ENCODE measurements at places on chromosomes 5 and 9.

DNA sequence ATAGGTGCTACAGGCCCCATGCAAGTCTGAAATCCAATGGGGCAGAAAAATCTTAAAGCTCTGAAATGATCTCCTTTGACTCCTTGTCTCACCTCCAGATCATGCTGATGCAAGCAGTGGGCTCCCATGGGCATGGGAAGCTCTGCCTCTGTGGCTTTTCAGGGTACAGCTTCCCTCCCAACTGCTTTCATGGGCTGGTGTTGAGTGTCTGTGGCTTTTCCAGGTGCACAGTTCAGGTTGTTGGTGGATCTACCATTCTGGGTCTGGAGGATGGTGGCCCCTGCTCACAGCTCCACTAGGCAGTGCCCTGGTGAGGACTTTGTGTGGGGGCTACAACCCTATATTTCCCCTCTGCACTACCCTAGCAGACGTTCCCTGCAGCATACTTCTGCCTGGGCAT lies 103.5 kb downstream of the STARD4 start:
- DNase-seq, result no peak

DNA sequence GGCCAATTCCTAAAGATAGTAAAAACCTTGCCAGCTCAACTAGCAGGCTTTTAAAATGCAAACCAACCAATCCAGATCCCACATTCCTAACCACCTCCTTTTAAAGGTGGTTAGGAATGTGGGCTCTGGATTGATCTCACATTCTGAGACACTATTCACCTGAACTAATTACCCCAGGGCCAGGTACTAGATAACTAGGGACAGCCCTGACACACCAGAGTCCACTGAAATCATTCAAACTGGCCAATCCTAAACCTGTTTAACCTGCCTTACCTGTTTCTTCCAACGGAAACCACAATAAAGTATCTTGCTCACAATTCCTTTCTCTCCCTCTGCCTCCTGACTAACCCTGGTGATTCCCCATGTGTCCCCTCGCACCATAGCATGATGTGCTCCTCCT lies 168.3 kb upstream of the DMAC1 start:
- DNase-seq, result no peak

DNA sequence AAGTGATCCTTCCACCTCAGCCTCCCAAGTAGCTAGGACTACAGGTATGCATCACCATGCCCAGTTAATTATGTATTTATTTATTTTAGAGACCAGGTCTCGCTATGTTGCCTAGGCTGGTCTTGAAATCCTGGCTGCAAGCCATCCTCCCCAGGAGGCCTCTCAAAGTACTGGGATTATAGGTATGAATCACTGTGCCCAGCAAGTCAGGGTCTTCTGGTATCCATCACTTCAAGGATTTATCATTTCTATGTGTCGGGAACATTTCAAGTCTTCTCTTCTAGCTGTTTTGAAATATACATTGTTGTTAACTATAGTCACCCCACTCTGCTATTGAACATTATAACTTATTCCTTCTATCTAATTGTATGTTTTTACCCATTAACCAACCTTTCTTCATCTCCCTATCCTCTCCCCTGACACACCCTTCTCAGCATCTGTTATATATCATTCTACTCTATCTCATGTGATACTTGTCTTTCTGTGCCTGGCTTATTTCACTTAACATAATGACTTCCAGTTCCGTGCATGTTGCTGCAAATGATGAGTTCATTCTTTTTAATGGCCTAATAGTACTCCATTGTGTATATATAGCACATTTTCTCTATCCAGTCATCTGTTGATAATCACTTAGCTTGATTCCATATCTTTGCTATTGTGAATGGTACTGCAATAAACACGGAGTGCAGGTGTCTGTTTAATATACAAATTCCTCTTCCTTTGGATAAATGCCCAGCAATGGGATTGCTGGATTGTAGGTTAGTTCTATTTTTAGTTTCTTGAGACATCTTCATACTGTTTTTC lies 26.4 kb downstream of the UTP15 start:
- DNase-seq, result no peak

DNA sequence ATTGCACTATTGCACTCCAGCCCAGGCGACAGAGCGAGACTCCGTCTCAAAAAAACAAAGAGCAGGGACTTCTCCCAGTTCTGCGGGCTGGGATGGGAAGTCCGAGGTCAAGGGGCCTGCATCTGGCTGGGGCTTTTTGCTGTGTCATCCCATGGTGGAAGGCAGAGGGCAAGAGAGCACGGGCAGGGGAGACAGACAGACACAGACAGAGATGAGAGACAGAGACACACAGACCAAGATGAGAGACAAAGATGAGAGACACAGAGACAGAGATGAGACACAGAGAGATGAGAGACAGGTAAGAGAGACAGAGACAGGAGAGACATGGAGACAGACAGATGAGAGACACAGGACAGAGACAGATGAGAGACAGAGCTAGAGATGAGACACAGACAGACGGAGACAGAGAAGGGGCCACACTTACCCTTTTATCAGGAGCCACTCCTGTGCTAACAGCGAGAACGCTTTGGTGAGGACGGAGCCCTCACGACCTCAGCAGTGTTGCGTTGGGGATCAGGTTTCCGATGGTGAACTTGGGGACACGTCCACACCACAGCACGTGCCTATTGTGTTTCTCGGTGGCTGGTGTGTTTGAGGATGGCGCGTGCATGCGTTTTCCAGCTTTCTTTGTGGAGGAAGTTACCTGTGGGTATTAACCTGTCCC lies 8.9 kb upstream of the TOR4A start:
- DNase-seq, result no peak

- no peak for DNase-seq
Observed at GRCh38 chr5:1320436-1321344, 24.2 kb downstream of the CLPTM1L start.

- DNase-seq, result no peak
Observed at GRCh38 chr9:77019236-77019925, at the start of gene FOXB2. Gene FOXB2 (plus strand): TSS chr9:77019655. CDS start chr9:77019655, 0 bp downstream.

DNA sequence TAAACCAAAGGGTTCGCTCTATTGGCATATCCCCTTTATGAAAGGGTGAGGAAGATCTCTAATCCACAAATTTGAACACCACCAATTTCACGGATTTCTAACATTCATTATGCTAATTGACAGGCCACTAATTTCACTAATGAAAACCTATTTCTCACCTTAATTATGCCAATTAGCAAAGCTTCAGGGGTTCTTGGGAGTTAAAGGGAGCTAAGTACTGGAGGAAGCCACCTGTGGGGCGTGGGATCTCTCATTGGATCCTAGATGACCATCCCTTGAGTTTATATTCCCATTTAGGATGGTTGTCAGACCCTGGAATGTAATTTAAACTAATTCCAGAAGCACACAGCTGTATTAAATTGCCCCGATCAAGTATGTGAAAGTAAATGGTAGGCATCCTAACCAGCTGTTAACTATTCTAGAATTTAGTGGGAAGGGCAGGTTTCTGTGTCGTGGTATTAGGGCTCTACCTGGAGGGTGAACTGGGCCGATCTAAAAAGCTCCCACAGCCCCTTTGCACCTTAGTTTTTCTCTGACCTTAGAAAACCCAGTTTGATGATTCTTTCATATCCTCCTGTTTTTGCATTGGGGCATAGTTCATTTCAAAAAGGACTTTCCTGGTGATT lies 77.1 kb downstream of the C9orf152 start:
- no peak for DNase-seq

DNA sequence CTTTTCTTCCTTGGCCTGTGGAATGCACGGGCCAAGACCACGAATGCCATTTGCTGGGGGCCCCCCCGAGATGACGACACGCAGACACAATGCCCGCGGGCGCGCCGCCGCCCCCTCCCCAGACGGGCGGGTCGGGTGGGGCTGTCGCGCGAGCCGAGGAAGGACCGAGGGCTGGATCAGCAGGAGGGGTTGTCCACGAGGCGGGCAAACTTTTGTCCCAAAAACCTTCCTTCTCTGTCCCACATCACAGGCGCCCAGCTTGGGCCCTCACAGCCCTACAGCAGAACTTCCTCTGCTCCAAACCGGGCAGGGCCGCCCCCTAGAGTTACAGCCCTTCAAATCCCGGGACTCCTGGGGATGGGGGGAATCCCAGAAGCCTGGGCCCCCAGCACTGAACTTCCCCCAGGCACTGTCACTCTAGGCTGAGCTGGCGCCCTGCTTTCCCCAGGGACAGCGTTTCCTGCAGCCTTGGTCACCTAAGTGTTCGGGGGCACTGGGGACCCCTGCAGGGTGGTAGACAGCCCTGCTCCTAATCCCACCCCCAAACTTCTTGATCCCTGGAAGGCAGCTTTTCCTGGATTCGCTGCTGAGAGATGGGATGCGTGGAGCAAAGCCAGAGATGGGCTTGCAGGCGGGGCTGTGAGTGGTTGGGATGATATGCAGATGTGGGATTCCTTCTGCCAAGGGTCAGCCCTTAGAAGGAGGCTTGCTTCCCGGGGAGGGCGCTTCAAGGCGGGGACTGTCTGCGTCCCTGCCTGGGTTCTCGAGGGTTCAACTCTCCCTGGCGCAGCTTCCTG lies 980 bp downstream of the COL5A1 start:
- no peak for DNase-seq

- DNase-seq, result no peak
Observed at GRCh38 chr5:33166522-33166921, 274.2 kb upstream of the TARS1 start.

GRCh38 chr5:143677403-143677802 lies 134.6 kb upstream of the HMHB1 start:
- no peak for DNase-seq

All from cortex of kidney (tissue), 1 donor.